ENCODE measurements at places on chromosomes 4 and X. TPM values are rescaled to one million over a fixed set of nuclear protein-coding genes. Genes with fewer than 3 reads are reported as not detected.

- H3K4me1 ChIP-seq = peaks cover 7% of the 10 kb centered on the region
- no peak overlapping the region for H3K27ac ChIP-seq
- no peaks in the 10 kb centered on the region for H3K36me3 ChIP-seq
- peak; percentile 52 for DNase-seq
- no peak overlapping the region for H3K4me3 ChIP-seq
- no peaks in the 10 kb centered on the region for H3K27me3 ChIP-seq
Measured at GRCh38 chr4:157265281-157265680, 44.8 kb downstream of the GRIA2 start.

Gene KCNE5
- 0.12 TPM for total RNA-seq

Gene MAGEE2
- not detected for total RNA-seq

DNA sequence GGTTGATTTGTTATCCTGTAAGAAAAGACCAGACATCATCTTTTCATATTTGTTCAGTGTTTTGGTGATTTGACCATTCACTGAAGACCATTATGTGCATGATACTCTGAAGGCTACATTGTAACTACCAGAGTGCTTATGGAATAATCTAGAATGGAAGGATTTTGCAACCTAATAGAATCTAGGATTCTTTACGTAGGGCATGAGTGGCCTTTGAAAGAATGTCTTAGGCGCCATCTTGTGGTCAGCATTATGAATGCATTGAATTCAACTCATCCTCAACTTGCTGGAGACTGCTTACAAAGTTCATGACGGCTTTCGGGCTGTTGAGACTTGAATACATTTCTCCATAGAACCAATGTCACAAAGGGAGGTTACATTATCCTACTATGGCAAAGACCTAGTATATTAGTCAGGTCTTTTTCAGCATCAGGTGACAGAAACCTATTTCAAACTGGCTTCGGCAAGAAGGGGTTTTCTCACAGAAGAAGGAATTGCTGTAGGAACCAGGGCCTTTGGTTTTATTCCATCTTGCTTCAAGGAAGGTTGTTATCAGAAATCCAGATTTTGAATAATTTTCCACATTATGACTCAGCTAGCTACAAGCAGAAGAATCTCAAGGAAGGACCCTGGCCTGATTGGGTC, 104.1 kb downstream of the GPAT3 start:
- no peak overlapping the region for H3K4me3 ChIP-seq
- no peaks in the 10 kb centered on the region for H3K36me3 ChIP-seq
- peaks cover 5% of the 10 kb centered on the region for H3K27me3 ChIP-seq
- H3K27ac ChIP-seq = no peak overlapping the region
- DNase-seq = peak; percentile 59

Gene TMSB15A
- total RNA-seq = 307 TPM

Gene CITED1
- total RNA-seq = 8.1 TPM

GRCh38 chrX:118973389-118974087, 880 bp upstream of the LONRF3 start:
- DNase-seq = no peak
- H3K27ac ChIP-seq = no peak overlapping the region
- H3K27me3 ChIP-seq = no peaks in the 10 kb centered on the region

GRCh38 chrX:72685810-72686456, 28.2 kb downstream of the PHKA1 start:
- H3K4me1 ChIP-seq = no peaks in the 10 kb centered on the region
- no peak for DNase-seq
- no peak overlapping the region for H3K4me3 ChIP-seq

- no peak overlapping the region for H3K4me3 ChIP-seq
- H3K27ac ChIP-seq = no peak overlapping the region
- no peaks in the 10 kb centered on the region for H3K4me1 ChIP-seq
- no peaks in the 10 kb centered on the region for H3K27me3 ChIP-seq
- no peaks in the 10 kb centered on the region for H3K36me3 ChIP-seq
Measured at GRCh38 chrX:45952030-45952429, 593.2 kb downstream of the ZNF674 start.

DNA sequence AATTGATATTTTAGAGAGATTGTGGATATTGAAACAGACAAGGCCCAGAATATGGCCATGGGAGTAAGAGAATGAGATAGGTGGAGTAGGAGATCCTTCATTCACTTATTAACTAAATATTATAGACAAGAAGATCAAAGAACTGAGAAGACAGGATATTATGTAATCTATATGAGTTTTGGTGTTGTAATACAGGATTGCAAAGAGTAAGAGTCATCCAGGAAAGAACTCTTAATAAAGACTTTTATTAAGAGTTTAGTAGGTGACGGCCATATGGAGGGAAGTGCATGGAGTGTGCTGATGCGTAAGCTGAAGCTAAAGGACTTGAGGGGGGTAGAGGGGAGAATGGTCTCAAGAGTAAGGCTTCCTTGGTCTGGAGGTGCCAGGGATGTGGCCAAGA, 153.7 kb downstream of the VEGFC start:
- no peaks in the 10 kb centered on the region for H3K36me3 ChIP-seq
- no peak for DNase-seq
- H3K27ac ChIP-seq = no peak overlapping the region
- H3K4me3 ChIP-seq = no peak overlapping the region
- no peaks in the 10 kb centered on the region for H3K27me3 ChIP-seq

Gene MAGEH1
- 8.6 TPM for total RNA-seq

GRCh38 chr4:3384771-3385710, 56.7 kb upstream of the HGFAC start:
- H3K27ac ChIP-seq = no peak overlapping the region
- no peak overlapping the region for H3K4me3 ChIP-seq
- H3K27me3 ChIP-seq = no peaks in the 10 kb centered on the region
- H3K36me3 ChIP-seq = no peaks in the 10 kb centered on the region
- no peak for DNase-seq
- H3K4me1 ChIP-seq = peaks cover 7% of the 10 kb centered on the region

- H3K27me3 ChIP-seq = no peaks in the 10 kb centered on the region
- H3K4me1 ChIP-seq = no peaks in the 10 kb centered on the region
- H3K27ac ChIP-seq = no peak overlapping the region
- no peak for DNase-seq
- peaks cover 45% of the 10 kb centered on the region for H3K36me3 ChIP-seq
- no peak overlapping the region for H3K4me3 ChIP-seq
Measured at GRCh38 chrX:1411326-1411725, 19.4 kb upstream of the SLC25A6 start.

DNA sequence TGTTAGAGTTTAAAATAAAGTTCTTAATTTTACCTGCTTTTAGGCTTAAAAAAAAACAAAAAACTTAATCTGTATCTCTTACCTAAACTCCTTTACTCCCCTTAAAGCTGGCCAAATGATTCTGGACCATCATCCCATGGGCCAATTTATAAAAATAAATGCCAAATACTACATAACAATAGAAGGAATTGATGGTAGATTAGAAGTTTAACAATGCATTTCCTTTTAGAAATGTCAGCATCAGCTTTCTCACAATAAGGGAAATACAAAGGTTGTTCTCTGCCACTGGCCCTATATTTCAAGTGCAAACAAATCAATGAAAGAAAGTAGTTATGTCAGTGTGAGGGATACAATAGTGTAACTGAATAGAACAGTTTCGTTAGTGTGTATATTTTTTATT, 5.7 kb upstream of the RAPGEF2 start:
- no peak for DNase-seq
- no peak overlapping the region for H3K4me3 ChIP-seq
- H3K36me3 ChIP-seq = no peaks in the 10 kb centered on the region
- no peaks in the 10 kb centered on the region for H3K27me3 ChIP-seq

- H3K4me3 ChIP-seq = no peak overlapping the region
- no peak for DNase-seq
- H3K36me3 ChIP-seq = no peaks in the 10 kb centered on the region
- no peaks in the 10 kb centered on the region for H3K4me1 ChIP-seq
Measured at GRCh38 chrX:14825851-14826250, 47.0 kb downstream of the FANCB start.

Gene CXCR3
- not detected for total RNA-seq

Gene PABPC4L
- total RNA-seq = 8.4 TPM

DNA sequence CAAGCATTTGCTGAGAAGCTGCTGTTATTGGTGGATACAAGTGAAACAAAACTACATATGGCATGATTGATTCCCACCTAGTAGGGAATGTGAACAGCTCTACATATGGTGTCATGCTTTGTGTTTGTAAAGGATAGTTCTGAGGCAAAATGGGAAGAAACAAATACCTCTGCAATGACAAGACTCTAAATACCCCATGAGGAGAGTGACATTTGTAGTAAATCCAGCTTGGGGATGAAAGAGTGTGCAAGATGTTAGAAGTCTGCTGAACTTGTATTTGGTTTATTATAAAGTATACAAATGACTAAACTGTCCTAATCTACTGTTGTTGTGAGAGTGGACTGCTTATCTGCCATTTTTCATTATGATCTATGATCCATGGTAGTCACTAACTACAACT, 120.8 kb upstream of the HS3ST1 start:
- no peak for DNase-seq
- H3K4me3 ChIP-seq = no peak overlapping the region
- no peak overlapping the region for H3K27ac ChIP-seq

Gene TRIM75
- total RNA-seq = 0.87 TPM

All from SJCRH30 (cell line).